ENCODE measurements at places on chromosomes 7 and 10.

DNA sequence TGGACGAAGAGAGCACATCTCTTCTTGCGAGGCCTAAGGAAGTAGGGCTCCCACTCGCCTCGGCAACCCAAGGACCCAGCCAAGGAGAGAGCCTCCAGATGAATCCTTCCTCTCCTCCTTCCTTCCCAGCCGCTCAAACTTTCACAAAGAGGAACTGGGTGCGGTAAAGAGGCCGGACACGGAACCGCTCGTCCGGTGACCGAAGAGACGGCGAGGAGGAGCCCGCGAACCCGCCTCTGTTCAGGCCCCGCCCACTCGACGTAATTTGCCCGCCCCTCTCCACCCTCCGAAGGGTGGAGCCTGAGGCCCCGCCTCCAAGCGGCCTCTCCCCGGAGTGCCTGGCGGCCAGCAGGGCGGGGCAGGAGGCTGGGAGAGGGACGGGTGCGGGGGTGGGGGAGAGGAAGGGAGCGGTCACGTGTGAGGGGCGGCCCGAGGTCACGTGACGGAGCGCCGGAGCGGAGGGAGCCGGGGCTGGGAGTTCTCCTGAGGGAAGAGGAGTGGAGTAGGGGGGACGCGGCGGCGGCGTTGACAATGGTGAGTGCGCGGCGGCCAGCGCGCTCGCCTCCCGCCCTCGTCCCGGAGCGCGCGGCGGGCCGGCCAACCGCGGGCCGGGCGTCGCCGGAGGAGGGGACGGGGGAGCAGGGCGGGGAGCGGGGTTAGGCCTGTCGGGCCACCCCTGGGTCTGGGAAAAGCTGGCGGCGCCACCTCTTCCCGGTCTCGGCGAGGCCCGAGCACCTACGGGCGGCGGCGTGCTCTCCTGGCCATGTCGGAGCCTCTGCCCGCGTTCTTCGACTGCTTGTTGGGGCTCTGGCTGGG, at the start of gene VPS26A:
VPS26A (plus strand) TSS at position 432 of the 816 bp plus-strand sequence; CDS start at position 532, 100 bp downstream.
- DNase-seq, result peak; percentile 99

DNA sequence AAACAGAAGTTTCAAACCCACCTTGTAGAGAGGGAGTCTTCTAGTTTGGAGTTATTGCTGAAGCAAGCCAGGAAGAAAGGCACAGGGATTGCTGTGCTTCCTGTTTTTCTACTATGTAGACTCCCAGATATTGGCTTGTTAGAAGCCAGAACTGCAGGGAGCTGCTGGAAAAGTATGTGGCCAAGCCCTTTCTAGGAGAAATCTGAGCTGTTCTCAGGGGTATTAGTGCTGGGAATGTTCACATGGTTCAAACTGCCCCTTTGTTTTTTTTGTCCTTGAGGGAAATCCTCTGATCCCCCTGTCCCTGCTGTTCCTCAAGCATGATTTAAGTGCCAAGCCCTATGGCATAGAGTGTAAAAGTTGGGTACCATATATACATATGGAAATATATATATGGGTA, 184.0 kb downstream of the CCDC7 start:
- DNase-seq, result no peak

DNA sequence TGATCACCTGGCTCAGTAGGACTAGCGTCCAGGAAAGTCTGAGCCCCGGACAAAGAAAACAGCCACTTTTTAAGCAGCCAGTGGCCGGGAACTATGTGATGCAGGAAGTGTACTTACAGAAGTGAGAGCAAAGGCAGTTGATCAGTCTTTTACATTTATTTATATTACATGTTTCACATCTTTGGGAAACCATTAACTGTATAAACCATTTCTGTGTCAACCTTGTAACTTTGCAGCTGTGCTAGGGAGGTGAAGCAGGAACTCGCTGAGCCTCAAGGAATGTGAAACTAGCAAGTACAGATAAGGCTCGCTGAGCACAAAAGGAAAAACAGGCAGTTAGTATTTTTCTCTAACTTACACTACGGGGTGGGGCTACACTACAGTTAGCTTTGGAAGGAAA, 39.9 kb upstream of the HECW1 start:
- peak; percentile 13 for DNase-seq

GRCh38 chr10:101415884-101416283, 61.9 kb downstream of the BTRC start:
- DNase-seq, result no peak

DNA sequence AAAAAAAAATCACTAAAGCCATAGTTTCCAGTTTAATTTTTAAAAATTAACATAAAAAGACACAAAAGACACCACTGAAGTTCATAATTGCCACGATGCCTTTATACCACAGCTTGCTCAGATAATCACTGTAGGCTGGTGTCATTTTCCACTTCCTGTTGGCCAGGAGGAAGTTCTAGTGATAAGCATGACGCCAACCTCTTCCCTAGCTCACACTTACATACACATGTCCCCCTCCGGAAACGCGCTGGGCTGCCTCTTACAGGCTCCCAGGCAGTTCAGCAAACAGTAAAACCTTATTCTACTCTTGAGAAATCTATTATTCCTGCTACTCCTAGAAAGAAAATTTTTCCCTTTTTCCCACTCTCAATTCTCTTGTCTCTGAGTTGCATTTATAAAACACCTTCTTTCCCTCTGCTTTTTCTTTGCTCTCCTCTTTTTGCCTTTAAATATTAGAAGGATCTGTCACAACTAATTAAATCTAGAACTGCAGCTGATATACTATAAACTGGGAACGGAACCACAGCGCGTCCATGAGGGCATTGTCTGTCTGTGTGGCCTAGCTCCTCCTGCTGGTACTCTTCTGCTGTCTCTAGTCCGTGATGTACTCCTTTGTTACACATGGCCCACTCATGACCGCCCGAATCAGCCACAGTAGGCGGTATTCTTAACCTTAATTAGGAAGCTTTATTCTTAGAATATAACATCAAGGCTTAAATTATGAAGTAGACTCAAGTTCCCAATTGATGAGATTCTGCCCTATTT, 664.9 kb downstream of the CNTNAP2 start:
- DNase-seq, result peak; percentile 47
